CD8-positive, alpha-beta T cell (primary cell): ENCODE measurements at places on chromosomes 3 and 15.

DNA sequence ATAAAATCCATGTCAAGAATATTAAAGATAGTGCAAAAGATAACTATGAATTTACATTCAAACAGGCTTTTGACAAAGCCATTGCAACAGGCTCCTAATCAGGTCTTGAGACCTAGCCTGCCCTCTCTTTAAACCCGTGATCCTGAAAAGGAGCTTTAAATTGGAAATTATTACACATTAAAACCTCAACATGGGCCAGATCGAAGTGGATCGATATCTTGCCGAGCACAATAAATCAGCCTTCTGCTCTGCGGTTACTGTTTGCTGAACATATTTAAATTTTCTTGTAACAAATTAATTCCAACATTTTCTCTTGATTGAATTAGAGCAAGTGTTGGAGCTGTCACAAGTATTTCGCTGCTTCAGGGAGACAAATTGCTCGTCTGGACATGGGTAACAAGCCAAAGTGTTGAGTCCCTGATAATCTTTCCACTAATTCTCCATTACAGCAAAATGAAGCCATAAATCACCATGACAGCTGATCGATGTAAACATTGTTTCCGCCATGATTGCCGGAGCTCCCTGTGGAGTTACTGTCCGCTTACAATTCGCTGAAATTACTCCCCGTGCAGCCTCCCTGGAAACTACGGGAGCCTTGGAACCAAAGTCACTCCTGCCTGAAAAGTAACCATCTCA, 47.6 kb downstream of the SHOX2 start:
- no peak for DNase-seq

GRCh38 chr15:64010719-64011118, 35.6 kb downstream of the DAPK2 start:
- peak; percentile 78 for DNase-seq

DNA sequence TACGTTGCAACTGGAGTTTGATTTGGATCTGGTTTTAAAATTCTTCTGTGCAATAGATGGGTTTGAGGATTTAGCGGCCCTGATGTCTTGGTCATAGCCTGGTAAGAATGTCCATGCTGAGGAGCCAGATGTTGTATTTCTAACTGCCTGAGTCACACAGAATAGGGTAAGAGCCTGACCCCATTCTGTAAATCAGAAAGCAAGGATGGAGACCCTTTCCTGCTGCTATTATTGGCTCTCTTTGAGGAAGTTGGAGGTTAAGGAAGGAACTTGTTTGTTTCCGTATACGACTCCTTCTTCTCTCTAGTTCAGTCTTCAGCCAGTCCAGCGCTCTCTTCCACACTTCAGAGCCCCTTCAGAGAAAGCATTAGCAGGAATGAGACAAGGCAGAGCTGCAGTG, 65.1 kb downstream of the HCN4 start:
- DNase-seq, result no peak

DNA sequence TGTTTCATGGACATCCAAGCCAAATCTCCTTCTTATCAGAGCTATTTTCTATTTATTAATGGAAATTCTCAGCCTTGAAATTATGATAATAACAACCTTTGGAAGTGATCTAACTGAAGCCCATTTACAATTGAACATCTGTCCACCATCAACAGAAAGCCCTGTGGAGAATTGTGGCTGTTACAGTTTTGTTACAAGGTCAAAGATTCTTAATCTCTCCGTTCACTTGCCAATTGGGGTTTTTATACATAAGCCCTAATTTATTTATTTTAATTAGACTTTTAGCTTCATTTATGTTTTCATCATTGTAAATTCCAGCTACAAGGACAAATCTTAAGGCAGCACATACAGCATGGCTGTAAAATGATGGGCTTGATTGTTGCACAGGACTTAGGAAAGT, 3.3 kb downstream of the CERS3 start:
- no peak for DNase-seq

DNA sequence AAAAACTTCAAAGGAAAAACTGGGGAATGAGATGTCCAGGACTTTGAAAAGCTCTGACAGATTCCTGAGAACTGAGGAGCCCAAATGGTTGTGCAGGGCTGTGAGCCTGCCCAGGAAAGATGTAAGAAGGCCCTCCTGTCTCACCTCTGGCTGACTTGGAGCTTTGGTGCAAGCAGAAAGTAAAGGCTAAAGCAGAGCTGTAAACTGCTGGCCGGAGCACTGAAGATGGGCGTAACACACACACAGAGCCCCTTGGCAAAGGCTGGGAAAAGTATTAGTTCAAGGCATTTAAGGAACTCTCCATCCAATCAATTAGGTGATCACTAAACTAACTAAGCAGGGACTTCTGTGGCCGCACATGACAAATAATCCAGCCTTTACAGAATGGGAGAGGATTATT, 144.1 kb upstream of the HACD2 start:
- no peak for DNase-seq

DNA sequence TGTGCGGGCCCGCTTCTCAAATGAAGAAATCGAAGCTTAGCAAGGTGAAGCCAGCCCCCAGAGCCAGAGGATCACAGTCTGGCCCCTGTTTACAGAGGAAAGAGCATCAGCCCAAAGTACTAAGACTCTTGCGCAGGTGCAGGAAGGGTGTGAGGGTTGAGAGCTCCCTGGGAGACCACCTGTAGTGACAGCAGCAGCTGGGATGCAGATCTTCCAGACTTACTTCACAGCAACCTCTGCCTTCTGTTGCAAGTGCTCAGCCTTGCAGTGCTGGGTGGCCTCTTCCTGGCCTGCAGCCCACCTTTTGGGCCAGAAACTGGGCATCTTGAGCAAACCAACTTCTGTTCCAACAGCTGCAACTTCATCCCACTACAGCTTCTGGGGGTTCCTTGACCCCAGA, 19.7 kb downstream of the SPATA12 start:
- DNase-seq, result no peak

GRCh38 chr15:41804361-41804760, 23.5 kb upstream of the JMJD7 start:
- no peak for DNase-seq

DNA sequence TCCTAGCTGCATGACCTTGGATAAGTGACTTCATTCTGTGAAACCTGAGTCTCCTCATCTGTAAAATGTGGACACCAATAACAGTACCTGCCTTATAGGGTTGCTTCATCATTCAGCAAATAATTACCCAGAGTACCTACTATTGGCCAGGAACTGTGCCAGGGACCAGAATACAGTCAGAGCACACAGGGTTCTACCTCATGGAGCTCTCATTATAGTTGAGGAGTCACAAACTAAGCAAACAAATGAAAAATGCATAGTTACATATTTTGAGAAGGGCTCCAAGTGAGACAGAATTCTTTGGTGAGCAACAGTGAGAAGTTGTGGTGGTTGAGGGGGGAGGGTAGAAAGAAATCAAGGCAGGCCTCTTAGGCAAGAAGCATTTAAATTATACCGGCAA, 308.6 kb upstream of the WNT5A start:
- no peak for DNase-seq

DNA sequence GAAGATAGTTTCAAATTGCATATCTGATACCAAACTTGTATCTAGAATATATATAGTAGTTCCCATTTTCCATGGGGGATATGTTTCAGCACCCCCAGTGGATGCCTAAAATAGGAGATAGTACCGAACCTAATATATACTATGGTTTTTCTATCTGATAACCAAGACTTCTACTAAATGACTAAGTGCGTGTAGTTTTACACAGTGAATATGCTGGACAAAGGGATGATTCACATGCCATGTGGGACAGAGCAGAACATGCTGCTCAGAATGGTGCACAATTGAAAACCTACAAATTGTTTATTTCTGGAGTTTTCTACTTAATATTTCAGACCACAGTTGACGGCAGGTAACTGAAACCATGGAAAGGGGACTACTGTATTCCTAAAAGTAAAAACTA, 73.4 kb upstream of the TP63 start:
- DNase-seq, result no peak

GRCh38 chr3:72451841-72452240, 396.4 kb downstream of the SHQ1 start:
- DNase-seq, result no peak

- no peak for DNase-seq
Observed at GRCh38 chr3:197371591-197372046, 73.2 kb upstream of the DLG1 start.

DNA sequence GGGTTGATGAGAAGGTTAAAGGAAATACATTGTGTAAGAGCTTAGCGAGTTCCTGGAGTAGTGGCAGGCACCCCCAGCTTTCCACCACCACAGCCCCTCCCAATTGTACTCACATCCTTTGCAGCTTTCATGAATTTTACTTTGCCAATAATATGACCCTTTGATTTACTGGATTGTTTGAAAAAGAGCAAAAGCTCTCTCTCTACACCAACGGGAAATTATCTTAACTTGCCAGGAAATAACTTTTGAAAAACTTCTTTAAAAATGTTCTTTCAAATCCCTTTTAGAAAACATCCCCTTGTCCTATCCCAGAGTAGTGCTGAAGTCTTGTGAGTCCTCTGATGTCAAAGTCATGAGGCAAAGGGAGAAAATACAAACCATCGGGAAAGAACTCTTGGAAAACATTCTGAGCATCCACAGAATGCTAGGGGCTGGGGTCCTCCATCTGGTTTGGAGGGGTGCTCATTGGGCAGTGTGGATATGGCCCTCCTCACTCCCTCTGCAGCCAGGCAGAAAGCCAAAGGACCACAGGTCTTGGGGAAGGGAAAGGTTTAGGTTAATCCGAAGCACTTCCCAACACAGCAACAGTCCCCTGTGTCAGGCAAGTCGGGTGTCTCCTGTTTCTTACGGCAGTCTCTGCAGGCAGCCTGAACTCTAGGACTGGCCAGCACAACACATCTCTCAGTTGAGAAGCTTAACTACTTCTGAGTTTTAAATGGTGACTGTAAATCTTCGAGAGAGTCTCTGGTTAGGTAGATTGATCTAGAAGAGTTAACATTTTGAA, 36.5 kb downstream of the BOC start:
- DNase-seq, result no peak

- no peak for DNase-seq
Observed at GRCh38 chr3:124552224-124552623, 178.0 kb upstream of the UMPS start.
